Activated naive CD4-positive, alpha-beta T cell treated with anti-CD3 and anti-CD28 coated beads, Interleukin-2, amount 50 U/mL, for 16 hours (primary cell): ENCODE measurements at places on chromosomes 1 and 21.

- no peak for DNase-seq
Measured at GRCh38 chr1:100482167-100482566, 55.8 kb upstream of the GPR88 start.

DNA sequence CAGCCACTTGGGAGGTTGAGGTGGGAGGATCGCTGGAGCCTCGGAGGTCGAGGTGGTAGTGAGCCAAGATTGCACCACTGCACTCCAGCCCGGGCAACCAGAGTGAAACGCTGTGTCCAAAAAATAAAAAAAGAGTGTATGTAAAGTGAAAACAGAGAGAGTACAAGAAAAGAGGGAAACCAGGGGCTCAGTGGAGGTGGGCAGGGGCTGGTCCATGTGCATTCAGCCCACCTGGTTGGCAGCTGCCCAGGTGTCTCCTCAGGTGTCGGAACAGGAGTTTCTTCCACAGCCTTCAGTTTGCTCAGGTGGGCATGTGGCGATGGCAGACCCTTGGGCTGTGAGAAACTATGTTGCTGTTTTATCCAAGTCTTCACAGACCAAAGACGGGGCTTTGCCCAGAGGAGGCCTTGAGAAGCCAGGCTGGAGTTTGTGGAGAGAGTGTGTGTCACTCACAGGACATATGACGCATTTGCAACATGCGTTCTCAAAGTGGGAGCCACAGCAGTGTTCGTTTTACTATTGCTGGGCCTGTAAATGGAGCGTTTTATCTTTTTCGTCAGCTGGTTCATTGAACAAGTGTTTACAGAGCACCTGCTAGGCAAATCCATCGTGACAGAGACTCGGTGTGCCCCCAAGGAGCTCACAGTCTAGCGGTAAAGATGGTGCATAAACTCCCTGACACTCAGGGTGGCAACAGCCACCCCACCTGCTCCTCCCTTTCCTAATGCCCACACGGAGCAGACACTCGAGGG is 22.4 kb upstream of the SAMD11 start:
- no peak for DNase-seq

GRCh38 chr1:22406722-22407495 is 44.7 kb upstream of the ZBTB40 start:
- DNase-seq: no peak

DNA sequence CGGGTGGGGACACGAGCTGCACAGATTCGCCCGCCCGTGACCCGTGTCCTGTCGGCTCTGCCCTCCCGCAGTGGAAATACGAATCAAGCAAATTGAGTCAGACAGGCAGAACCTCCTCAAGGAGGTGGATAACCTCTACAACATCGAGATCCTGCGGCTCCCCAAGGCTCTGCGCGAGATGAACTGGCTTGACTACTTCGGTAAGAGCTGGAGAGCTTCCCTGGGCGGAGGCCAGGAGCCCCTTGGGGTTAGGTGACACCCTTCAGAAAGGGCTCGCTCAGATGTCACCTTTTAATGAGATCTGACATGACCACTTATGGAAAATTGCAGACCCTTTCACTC is 489 bp downstream of the CDCA8 start:
- DNase-seq: no peak

DNA sequence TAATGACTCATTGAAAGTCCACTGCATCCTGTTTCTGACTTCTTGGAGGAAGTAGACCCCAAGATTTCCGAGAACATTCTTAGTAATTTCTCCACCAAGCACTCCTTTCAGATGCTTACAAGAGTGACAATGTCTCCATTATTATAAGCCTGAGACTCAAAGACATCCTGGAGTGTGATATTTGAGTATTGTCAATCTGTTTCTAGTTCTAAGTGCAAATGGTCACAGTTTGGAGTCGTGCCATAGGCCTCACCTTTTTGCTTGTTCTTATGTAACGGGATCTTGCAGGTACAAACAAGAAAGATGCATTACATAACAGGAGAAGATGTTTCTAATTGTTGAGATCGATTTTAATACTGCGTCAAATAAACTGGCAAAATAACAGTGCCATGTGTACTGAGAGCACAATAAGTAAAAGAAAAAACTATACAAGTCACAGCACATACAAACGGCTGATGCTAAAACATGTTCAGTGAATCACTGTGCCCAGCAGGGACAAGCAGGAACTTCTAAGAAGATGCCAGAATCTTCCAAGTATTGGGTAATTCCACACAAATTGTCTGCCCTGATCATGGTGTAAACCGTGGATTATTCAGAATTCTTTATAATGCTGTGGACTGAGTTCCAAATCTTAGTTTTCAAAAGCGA is 54.1 kb downstream of the CD2 start:
- no peak for DNase-seq

DNA sequence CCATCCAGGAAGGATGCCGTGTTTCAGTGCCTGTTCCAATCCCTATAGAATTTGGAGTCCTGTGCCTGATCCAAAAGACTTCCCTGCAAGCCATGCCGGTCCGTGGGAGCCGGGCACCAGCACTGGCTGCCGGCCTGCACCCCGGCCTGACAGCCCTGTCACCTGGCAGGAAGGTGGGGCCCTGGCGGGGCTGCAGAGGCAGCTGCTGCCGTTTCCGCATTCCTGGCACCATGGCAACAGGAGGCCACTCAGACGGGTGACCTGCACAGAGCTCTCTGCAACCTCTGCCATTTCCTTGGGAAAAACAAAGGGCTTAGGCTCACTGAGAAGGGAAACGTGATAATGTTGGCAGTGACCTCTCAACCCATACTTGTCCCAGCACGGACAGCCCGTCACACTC is 63.2 kb upstream of the TMEM51 start:
- no peak for DNase-seq
